Stimulated activated CD8-positive, alpha-beta memory T cell treated with anti-CD3 and anti-CD28 coated beads, Interleukin-7, amount 100 ng/mL, for 4 hours (primary cell): ENCODE measurements at places on chromosomes 7 and 10.

DNA sequence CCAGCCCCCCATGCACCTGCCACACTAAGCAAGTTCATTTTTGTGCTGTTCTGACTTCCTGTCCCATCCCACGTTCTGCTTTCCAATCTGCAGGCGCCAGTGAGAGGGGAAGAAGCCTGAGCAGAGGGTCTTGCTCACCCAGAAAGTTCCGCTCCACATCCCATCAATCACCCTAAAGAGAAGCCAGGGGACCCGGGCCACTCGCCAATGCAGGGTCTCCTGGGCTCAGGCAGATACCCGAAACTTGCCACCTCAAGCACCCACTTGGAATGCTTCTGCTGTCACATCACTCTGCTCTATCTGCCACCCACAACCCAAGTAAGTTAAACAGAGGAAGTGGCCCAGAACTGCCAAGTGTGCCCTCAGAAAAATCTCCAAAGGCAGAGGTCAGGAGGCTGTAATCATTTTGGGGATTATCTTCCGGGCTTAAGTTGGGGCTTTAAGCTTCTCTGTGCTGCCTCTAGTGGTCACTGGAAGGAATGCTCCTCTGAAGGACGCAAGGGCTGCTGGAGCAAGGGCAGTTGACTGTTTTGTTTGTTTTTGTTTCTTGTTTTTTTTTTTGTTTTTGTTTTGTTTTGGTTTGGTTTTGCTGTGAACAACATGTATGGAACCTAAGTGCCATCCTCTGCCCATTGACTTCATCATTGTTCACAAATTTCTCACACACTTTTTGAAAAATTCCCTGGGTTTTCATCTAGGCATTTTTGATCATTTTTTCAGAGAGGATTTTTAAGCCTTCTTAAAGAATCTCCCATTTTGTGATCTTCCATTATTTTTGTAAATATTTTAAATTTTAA is 25.5 kb downstream of the PRR15 start:
- no peak for DNase-seq

DNA sequence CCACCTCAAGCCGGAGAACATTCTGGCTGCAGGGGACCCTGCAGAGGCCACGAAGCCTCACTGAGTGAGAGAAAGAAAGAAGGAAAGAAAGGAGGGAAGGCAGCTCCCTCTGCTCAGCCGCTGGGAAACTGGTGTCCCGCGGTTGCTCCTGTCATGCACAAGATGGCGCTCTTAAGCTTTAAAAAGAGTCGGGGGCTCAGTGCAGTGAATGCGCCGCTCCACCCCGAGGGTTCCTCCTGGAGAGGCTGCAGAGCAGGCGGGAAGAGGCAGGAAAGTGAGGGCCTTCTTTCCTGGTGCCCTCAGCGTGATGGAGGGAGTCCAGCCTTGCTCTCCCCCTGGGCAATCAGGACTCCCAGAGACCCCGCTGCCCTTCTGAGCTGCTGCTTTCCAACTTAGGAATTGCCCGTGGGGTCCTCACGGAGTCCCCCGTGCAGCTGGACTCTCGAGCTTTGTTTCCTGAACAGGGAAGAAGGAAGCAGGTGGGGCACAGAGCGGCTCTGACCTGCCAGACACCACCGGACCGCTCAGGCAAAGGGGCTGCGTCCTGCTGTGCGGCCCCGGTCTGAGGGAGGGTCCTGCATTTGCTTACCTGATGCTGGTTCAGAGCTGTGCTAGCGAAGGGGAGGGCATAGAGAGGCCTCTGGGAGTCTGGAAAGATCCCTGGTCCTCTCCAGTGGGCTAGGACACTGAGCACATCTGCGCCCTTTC is 141.9 kb upstream of the MKI67 start:
- no peak for DNase-seq

DNA sequence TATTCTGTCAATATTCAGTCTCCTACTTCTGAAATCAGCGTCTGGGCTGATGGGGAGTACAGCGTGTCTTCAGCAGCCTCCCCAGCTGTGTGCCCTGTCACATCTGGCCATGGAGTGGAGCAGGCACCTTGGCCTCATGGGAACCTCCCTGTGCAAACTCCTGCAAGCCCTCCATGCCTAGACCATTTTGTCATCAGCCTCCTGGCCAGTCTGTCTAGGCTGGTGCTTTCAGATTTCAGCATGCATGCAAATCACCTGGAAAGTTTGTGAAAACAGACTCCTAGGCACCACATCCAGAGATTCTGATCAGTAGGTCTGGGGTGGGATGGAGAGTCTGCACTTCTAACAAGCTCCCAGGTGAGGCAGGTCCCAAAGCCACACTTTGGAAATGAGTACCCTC is 26.2 kb upstream of the CCSER2 start:
- DNase-seq: no peak

DNA sequence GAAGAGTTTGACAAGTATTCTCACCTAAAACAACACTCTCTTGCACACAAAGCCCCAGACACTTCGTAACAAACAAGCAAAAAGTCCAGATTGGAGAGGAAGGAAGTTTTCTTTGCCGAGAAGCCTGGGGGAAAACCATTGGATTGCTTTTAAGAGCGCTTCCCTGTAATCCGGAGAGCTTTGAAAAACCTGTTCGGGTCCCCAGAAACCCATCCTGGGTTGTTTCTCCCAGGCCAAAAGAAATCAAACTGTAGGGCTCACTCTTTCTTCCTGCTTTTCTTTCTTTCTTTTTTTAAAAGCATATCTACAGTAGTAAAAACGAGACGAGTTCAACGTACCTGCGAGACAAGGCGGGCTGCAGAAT is 655 bp downstream of the SP8 start:
- no peak for DNase-seq

- DNase-seq: no peak
Observed at GRCh38 chr7:69833964-69834363, 235.7 kb downstream of the AUTS2 start.

DNA sequence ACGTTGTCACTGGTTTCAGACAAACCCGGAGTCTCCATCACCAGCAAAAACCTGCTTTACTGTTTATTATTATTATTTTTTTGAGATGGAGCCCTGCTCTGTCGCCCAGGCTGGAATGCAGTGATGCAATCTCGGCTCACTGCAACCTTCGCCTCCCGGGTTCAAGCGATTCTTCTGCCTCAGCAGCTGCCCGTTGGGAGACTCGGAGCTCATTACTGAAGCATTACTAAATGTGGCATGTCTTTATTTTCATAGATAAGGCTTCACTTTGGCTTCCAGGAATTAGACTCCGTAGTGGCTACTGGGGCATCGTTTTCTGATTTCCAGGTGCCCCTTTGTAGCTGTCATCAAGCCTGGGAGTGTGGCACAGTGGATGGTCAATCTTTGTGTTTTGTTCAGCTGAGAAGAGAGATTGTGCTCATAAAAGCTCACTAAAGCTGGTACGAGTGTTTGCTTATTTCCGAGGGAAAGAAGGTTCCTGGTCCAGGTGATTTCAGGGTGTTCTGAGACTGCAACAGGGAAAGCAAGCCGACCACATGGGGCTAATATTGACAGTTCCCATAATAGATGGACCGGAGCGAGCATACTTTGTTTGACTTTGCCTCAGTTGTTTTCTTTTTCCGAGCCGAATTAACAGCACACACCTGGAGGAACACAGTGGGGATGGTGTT is 163.1 kb downstream of the CAMK1D start:
- DNase-seq: no peak

DNA sequence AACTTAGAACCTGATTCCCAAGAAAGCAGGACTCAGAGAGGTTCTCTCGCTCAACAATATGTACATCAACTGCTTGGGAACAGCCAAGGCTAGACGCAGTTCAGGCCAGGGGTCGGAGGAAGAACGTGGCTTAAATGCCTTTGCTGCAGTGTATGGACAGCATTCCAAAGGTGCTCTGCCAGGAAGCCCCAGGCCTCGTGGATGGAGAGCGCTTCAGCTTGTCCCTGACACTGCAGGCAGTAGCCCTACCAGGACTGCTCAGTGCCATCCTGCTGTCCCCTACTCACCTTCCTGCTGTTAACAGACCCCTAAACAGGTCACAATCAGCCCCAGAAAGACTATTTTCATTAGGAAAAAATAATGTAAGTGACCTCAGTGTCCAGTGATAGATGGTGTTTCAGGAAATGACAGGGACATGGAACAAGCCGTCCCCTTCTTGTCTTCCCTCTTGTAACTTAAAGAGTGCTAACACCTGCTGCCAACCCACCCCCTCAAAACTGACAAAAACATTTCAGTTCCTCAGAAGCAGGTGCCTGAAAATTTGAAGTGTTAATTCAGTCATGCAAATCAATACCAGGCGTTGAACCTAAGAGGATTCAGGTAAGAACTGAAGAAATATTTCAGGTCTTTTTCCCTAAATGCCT is 16.5 kb downstream of the CREB3L2 start:
- DNase-seq: no peak

DNA sequence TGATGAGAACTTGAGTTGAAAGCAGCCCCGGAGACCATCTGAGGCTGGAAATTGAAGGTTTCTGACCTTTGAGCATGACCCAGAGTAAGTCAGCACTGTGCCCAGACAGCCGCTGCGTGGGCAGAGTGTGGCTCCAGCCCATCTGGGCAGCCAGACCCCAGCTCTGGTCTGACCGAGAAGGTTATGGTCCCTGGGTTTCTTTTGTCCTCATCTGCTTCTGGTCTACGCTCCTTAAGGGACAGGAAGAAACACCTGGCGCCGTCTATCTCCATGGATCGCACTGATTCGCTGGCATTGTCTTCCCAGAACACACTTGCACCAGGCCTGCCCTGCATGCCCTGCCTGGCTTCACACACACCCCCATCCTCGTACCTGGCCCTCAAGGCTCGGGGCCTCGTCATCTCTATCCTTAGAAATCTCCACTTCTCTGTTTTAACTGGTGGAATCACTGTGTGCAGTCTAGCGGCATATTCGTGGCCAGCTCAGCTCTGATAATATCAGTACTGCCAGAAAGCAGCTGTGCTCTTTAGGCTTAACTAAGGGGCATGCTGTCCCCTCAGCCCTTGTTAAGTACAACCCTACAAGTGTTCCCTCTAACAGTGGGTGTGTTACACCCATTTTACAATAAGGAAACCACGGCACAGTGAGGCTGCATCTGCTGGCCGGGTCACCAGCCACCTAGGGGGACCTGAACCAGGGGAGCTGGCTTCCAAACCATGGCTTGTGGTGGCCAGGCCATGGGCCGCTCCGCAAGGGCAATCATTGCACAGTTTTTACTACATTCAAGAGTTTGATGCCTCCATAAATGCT is 127.7 kb downstream of the ADCY1 start:
- no peak for DNase-seq

DNA sequence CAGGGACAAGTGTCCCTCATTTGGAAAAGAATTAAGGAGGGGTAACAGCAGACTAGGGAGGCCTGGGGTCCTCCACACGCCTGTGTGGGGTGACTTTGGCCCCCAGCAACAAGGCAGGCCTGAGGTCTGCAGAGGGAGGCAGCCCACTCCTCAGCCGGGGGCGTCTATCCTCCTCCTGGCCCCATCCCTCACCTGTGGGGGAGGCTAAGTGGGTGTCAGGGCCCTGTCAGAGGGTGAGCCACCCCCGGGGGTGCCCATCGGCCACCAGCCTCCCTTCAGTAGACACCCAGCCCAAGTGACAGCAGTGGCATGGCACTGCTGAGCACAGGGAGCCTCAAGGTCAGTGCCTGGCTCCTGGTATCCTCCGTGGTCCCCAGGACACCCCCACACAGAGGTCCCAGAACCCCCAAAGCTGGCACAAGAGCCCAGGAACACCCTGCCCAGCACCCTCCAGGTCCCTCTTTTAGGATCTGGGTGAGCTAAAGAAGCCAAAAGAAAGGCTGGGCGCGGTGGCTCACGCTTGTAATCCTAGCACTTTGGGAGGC is 693 bp upstream of the FXYD4 start:
- no peak for DNase-seq

DNA sequence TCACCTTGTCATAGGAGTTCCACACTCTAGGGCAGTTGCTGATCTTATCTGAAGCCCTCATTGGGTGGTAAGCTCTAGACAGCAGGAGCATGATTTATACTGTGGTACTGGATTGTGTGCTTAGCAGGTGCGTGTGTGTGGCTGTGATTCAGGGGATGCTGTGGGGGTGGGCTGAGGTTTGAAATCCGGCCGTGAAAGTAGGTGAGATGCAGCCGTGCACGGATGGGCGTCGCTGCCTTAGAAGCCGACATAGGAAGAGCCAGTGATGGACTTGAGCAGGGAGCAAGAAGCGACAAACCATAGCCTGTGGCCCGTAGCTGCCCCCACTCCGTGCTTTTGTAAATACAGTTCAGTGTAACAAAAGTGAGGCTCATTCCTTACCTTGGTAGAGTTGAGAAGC is 38.2 kb downstream of the PROSER2 start:
- DNase-seq: no peak

DNA sequence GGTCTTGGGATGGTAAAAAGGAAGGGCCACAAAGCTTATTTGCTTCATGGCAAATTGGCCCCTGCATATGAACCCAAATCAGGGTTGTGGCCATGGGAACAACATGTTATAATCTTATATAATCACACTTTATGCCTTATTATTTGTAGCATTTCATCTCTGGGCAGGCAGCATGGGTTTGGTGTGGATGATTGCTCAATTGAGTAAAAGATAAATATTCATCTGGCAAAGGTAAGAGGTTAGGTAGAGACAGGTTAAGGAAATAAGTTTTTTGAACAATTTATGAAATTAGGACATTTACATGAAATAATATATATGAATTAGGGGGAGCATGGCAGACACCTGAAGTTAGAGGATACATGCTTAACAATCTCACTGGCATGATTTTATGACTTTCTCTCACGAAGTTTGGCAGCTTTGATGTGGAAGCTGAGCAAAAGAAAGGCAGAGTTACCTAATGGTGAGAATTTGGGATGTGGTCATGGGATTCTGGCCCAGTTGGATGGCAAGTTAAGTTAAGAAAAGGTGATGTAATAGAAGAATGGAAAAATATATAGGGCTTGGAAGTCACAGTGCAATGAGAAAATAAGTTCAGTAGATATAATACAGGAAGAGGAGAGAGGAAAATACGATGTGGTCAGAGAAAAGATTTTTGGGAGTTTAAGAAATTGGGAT is 88.1 kb upstream of the FAM3C start:
- no peak for DNase-seq

- no peak for DNase-seq
Observed at GRCh38 chr7:132646052-132646451, 69.8 kb upstream of the PLXNA4 start.

DNA sequence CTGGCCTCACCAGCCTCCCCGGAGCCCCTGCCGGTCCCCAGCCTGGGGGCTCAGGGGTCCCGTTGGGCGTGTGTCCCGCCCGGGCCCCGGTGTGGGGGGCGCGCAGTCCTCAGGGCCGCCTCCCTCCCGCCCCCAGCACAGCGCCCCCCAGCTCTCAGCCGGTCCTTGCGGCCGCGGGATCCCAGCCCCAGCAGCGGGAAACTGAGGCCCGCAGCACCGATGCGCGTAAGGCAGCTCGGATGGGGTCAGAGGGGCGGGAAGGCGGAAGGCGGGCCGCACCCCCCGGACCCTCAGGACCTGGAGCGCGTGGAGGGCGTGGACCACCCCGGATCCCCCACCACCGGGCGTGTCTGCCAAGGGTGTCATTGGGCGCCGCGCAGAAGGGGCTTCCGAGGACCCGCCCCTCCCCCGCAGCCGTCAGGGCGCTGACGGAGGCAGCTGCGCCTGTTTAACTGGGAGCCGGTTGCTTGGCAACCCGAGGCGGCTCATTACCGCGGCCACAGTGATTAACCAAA is 14.9 kb downstream of the UNCX start:
- DNase-seq: no peak
